Stimulated activated CD4-positive, alpha-beta T cell treated with anti-CD3 and anti-CD28 coated beads, Interleukin-15, amount 100 ng/mL, for 1 hour (primary cell): ENCODE measurements at places on chromosomes 4 and X.

DNA sequence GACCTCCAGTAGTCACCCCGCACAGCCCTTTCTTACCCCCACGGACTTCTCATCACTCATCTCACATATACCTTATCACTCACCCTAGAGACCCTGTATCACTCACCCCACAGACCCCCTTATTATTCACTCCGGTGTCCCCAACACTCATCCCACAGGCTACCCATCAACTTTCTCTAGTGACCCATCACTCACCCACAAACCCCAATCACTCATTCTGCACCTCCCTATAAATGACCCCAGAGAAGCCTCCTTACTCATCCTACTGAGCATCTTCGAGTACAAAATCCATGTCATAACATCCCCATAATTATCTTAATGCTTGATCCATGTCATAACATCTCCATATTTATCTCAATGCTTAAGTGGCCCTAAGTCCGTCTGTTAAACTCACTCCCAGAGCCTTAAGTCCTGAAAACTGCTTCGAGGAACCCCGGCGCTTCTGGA is 934 bp downstream of the ZNF41 start:
- no peak for DNase-seq

- DNase-seq, result no peak
Observed at GRCh38 chr4:93981594-93981993, 153.0 kb downstream of the ATOH1 start.

- no peak for DNase-seq
Observed at GRCh38 chr4:14178421-14178820, 550.9 kb upstream of the BOD1L1 start.

GRCh38 chr4:3371033-3372001 is 70.5 kb upstream of the HGFAC start:
- no peak for DNase-seq

DNA sequence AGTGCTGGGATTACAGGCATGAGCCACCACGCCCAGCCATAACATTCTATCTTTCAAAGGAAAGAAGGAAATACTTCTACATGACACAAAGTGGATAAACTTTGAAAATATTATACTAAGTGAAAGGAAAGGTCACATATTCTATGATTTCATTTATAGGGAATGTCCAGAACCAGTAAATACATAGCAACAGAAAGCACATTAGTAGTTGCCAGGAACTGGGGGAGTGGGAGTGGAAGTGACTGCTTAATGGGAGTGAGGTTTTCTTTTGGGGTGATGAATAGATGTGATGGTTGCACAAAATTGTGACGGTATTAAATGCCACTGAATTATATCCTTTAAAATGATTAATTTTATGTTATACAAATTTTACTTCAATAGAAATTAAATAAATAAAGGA is 95.7 kb upstream of the IL15 start:
- DNase-seq, result no peak

DNA sequence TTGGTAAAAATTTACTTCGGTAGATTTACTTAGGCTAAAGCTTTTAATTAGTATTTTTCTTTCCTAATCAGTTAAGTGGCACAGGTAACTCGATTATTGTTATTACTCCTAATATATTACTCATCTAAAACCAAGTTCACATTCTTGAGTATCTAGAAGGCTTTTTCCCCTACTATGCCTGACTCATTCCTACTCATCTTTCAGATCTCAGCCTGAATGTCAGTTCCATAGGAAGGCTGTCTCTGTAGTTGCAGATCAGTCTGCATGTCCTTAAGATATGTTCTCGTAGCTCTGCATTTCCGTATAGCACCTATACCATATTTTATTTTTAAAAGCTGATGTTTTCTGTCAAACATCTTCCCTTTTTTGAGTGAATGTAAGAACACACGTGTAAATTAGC is 5.9 kb upstream of the FAM184B start:
- DNase-seq, result no peak

- no peak for DNase-seq
Observed at GRCh38 chrX:150647331-150647730, 45.9 kb upstream of the MTMR1 start.

- DNase-seq, result no peak
Observed at GRCh38 chr4:7294176-7294756, 101.9 kb downstream of the SORCS2 start.

DNA sequence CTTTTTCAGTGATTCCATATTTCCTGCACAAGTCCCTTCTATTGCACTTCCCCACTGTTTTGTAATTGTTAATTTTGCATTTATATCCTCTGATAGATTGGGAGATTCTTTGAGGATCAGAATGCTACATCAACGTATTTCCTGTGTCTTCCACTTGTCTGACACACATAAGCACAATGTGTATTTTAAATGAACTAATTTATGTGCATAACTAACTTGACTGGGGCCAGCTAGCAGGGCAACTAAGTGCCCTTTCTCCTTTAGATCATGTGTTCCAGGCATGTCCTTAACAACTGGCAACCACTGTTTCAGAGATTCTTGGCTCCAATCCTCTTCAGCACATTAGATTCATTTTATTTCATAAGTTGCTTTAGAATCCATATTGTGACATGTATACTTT is 15.7 kb upstream of the UCP1 start:
- DNase-seq, result no peak

DNA sequence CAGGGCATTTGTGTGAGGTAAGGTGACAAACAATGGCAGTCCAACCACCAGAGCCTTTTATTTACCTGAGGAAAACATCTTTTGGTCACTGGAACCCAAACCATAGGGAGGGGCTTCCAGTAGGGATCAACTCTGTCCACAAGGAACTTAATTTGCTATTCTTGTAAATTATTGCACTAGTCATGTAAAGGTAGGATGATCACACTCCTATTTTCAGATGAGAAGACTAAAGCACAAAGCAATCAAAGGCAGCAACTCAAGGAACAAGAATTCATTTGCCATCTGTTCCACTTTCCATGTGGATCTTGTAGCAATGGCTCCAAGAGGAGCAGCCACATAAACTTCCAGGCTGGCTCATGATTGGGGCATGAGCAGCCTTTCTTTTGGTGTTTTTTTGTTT is 35.3 kb downstream of the CD99L2 start:
- no peak for DNase-seq

GRCh38 chrX:115679460-115679859 is 118.5 kb downstream of the PLS3 start:
- DNase-seq, result no peak

DNA sequence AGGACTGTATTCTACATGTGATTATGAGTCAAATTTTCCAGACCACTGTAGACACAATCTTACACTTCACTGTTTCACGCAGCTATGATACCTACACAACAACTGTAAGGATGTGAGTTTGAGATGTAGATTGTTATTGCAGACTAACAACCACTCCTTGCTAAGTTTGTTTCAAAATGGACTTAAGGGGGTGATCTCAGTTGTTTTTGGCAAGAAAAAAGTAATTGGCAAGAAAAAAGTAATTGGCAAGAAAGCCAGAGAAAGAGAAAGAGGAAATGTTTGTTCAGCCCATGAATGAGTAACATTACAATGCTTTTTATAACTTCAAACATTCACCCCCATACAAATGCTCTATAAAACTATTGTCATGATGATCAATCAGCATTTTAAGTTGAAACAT is 466.4 kb downstream of the DMD start:
- no peak for DNase-seq

GRCh38 chr4:108804648-108805273 is 41.9 kb upstream of the ETNPPL start:
- no peak for DNase-seq

DNA sequence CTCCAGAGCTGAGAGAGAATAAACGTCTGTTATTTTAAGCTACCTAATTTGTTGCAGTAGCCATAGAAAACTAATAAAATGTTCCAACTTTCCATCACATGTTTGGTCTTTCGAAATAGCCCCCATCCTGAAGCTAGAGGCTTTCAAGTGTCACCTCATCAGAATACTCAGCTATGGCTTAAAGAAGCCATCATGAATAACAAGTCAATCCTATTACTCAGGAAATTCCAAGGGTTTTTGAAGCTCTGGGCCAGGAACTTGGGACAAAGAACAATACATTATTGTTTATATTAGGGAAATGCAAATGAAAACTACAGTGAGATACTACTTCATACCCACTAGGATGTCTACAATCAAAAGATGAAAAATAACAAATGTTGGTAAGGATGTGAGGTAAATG is 42.2 kb downstream of the TBCK start:
- no peak for DNase-seq

DNA sequence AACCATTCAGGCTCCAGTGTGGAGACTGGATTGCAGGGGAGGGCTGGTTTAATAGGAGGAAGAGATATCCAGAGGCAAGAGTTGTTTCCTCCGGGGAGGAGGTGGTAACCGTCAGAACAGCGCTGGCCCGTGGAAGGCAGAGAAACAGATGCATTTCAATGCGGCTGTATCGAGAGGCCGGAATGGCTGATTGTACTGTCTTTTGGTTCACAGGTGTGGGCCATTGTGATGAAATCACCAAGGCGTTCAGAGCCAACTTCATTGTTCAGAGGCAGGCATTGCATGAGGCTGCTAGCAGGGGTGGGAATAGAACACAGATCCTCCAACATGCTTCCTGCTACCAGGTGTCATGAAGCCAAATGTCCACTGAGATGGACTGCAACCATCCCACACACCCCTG is 53.0 kb downstream of the SHOX start:
- no peak for DNase-seq

GRCh38 chrX:41688835-41689234 is at the start of gene GPR34:
Gene GPR34, plus strand, starts transcription at chrX:41688973. Its CDS starts 6,661 bp downstream, at chrX:41695634.
- DNase-seq, result no peak

DNA sequence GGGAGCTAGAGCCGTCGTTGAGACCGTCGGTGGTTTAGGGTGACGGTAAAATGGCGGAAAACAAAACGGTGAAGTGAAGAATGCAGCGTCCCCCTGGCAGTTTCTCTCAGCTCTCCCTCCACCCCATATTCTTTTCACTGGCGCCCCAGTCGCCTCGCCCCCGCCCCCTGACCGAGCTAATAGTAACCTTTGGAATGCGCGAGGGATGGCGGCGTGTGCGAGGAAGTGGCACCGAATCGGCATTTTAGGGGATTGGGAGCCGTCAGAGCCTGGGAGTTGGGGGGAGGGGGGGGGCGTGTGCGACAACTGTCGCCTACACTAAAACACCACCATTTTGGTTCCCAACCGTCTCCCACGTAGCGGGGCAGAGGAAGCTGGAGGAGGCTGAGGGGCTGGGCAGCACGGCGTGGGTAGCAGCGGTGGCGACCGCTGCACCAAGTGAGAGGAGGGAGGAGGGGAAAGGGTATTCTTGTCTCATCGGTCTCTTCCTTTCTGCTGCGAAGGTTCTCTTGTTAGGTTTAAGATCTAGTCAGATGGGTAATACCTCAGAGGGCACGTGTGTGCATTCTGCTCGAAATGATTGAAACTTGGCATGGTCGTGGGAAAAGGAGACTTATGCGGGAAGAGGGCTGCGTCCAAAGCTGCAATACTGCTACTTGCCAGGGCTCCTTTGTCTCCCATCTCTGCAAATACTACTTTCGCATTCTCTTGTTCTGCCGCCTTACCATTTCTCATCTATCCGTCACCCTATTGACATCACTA is 840 bp downstream of the ZNF711 start:
- DNase-seq, result no peak

DNA sequence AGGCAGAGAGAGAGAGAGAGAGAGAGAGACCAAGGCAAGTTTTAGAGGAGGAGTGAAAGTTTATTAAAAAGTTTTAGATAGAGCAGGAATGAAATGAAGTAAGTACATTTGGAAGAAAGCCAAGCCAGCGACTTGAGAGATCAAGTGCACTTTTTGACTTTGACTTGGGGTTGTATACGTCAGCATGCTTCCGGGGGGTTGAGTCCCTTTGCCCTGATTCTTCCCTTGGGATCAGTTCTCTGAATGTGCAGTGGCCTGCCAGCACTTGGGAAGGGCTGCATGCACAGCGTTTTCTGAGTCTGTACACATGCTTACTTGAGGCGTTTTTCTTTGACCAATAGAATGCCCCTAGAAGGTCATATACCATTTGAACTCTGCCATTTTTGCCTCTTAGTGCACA is 400.5 kb downstream of the PDGFC start:
- no peak for DNase-seq

GRCh38 chrX:9690046-9690445 is 75.6 kb downstream of the GPR143 start:
- no peak for DNase-seq

DNA sequence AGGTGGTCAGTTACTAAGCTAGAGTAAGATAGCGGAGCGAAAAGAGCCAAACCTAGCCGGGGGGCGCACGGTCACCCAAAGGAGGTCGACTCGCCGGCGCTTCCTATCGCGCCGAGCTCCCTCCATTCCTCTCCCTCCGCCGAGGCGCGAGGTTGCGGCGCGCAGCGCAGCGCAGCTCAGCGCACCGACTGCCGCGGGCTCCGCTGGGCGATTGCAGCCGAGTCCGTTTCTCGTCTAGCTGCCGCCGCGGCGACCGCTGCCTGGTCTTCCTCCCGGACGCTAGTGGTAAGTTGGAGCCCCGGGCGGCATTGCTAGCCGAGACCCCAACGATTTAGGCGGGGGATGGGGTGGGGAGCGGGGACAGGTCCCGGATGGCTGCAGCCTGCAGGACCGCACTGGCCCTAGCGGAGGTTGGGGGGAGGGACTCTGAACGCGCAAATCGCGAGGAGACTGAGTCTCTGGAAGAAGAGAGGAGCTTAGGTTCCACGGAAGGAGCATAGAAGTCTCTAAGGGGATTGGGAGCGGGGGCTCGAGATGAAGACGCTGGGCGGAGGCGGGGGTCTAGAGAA is 573 bp downstream of the HTR2C start:
- DNase-seq, result no peak

- no peak for DNase-seq
Observed at GRCh38 chr4:174707902-174708301, 121.1 kb downstream of the GLRA3 start.

DNA sequence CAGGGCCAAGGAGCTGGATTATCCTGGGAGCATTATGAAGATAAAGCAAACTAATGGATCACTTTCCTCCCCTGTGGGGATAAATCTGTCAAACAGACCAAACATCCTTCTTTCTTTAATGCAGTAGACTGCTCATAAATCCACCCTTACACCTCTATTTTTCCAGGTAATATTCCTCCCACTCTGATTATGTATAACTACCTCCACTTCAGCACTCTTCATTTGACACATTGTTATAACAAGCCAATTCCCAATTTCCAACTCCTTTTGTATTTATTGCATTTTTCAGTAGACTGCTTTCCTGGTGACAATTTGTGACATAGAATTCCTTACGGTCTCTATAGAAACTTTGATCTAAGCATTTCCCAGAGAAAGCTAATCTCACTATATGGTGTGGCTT is 115.0 kb upstream of the PRKG2 start:
- DNase-seq, result no peak

DNA sequence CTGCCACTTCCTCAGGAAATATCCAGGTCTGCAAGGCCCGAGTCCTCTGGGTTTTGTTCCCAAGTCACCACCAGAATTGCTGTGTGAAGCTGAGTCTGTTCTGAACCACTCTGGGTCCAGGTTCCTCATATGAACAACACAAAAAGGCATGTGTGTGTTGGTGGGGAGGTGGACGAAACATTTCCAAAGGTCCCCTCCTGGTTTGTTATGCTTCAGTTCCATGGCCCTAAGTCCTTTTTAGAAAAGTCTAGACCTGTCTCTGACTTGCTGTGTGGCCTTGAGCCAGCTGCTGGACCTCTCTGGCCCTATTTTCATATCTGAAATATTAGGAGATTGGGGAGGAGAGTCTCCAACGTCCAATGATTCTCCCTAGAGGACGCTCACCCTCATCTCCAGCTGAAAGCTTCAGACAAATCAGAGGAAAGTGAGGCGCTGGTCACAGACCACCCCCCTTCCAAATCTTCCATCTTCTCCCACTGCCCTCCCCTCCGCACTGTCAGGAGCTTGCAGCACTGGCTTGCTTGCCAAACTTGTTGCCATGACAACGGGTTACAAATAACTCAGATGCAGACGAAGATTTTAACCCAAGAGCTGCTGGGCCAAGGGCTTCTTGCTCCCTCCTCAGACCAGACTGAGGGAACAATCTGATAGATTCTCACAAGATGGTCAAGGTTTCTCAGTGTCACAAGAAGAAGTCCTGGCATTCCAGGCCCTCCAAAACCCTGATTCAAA is 64.5 kb downstream of the SMC1A start:
- DNase-seq, result no peak
